Posterior vena cava (tissue), 2 donors: ENCODE measurements at places on chromosomes 3 and 15.
A peak's percentile ranks its signal among the peaks of the same experiment; 100 is the strongest.

- no peak for DNase-seq
Observed at GRCh38 chr3:132421832-132422231, 4.5 kb downstream of the DNAJC13 start.

DNA sequence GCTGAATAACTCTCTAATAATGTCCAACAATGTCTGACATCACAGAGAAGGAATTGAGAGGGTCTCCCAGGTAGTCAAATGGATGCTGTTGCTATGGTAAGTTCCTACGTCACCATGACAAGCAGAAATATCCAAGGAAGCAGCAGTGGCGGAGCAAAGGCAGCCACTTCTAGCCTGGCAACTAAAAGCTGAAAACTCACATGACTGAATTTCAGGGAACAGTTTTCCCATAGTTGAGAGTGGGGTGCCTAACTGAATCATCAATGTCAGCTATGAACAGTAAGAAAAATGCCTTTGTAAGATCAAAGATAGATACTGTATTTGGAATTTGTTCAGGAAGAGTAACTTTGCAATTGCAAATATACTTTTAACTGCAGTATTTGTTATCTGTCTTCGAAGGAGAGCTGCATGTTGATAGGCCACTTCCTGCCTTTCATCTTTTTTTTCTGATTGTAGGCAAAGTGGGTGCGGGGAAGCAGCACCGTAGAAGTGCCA, 161.7 kb downstream of the BBX start:
- no peak for DNase-seq

DNA sequence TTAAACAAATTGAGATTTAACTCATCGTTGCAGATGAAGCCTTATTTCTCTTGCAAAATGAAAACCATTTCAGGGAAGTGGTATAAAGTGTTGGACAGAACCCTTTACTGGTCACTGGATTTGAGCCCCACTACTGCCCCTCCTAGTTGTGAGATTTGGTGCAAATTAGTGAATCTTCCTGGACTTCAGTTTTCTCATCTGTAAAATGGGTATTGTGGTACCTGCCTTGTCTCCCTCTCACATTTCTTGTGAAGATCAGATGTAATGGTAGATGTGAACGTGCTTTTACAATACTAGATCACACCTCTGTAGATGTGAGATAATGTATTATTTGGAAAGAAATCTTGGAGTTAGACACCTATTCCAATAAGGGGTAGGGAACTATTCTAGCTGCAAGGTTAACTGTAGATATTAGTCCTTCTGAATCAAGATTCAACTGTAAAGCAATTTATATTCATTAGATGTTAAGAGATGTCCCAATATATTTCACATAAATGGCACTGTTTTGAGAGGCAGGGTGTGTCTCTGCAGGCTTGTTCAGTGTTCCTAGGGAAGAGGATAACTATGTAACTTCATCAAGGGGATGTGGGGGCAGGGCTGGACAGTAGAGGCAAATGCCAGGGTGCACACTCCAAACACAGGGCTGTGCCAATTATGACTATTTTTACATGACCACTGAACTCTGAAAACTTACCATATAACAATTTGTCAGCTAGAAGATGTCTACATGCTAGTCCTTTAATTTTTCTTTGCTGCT, 112.4 kb upstream of the PFN2 start:
- no peak for DNase-seq

- DNase-seq = no peak
Observed at GRCh38 chr15:99909592-99910295, 176.5 kb upstream of the LYSMD4 start.

DNA sequence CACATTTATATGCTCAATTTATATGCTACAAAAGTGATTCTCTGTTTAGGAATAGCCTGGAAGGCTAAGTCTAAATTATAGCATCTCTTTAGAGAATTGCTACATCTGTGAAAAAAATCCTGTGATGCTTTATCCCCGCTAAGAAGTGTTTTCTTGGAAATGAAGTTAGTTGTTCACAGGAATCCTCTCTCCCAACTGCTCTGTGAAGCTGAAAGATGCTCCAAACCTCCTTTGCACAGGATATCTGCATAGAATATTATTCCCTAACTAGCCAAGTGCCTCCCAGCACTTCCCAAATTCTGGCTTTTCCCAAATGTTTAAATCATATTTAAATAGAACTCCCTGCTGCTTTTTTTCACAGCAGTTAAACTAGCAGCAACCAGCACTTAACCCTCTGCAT, 132.2 kb downstream of the SRGAP3 start:
- no peak for DNase-seq

DNA sequence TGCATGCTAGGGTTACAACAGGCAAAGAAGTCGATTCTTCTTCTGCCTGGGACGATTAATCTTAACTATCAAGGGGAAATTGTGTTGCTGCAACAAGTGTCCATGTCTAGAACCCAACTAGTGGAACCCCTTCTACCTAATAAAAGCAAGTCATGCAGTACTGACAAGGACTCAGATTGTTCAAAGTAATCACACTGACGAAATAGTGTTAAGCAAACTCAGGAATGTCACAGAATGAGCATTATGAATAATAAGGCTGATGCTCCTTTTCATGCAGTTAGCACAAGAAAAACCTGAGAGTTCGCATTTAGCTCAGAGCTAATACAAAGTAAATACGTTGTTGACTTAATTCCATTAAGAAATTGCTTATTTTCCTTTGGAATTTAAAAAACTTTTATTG, 47.5 kb upstream of the TRIM42 start:
- DNase-seq = no peak

- DNase-seq = no peak
Observed at GRCh38 chr3:108292905-108293328, 3.4 kb upstream of the HHLA2 start.

DNA sequence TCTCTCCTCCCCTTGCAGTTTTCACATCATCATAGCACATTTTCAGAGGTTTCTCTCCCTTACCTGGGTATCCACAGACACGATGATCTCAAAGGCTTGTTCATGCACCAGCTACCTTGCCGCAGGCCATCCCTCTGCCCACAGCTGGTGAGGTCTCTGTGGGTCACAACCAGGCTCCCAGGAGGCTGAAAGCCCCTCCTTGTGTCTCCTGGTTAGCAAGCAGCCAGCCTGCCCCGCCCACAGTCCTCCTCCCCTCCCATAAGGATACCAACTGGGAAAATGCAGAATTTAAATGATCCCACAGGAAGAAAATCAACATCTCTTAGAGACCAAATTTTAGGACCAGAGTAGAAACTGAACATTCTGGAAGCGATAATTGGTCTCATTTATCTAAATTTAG, 213.5 kb upstream of the PPP2R3A start:
- DNase-seq = no peak

- no peak for DNase-seq
Observed at GRCh38 chr3:151351219-151351618, 21.9 kb upstream of the P2RY13 start.

DNA sequence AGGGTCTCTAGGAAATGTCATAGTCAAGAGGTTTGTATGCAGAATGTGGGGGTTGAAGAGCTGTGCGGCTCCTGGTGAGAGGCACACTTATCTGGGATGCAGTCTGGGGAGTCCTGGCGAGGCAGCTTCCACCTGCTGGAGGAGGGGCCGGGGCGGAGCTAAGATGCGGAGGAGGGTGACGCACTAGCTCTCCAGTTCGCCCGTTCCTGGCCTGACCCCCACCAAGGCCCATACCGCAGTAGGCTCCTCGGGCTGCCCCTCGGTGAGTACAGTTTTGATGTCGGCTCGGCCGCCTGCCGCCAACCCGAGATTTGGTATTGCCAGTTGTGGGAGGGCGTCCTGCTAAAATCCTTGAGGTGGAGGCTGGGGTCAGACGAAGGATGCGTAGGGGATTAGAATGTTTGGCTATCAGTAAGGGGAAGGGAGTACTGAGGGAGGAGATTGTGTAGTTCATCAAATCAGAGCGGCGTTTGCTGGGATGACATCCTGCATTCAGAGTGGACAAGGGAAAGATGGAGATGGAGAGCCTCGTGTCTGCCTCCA, at the start of gene SCG5:
TSS of gene SCG5 (plus strand) at position 194 of the 543 bp plus-strand sequence. CDS start 1,883 bp downstream, outside the sequence.
- peak; percentile 81 for DNase-seq

- no peak for DNase-seq
Observed at GRCh38 chr3:129261894-129262293, 12.5 kb downstream of the COPG1 start.

GRCh38 chr3:11602239-11602840, 41.4 kb downstream of the VGLL4 start:
- DNase-seq = no peak

DNA sequence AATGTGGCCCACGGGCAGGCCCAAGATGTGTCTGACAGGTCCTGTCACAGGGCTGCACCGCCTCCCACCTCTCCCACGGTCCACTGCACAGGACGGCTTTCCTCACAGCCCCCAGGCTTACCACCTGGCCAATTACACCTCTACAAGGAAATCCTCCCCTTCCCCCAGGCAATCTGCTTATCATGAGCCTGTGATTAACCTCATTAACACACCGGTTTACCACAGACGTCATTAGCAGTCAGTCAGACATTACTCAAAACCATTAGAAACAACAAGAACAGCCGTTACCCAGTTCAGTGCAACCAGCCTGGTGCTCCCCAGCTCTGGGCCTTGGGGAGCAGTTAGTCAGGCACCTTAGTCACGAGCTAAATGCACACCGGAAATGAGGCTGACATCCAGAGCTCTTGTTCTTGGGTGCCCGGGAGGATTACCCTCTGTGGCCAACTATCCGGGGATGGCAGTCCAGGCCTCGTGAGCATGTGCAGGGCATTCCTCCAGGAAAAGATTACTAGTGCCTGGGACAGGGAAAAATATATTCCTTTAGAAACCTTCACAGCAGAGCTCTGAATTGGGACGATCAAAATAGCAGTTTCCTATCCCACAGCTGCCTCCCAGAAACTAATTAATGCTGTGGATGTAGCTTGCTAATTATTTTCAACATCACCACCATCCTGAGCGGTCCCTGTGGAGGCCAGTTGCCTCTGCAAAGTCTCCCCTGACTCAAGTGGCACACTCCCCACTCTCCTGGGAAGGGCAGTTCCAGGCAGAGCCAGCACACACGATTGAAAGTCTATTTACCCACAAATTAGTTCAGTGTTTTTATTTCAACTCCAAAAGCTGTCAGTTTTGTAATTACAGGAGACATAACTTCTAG, 117.4 kb upstream of the ZBED2 start:
- DNase-seq = no peak

DNA sequence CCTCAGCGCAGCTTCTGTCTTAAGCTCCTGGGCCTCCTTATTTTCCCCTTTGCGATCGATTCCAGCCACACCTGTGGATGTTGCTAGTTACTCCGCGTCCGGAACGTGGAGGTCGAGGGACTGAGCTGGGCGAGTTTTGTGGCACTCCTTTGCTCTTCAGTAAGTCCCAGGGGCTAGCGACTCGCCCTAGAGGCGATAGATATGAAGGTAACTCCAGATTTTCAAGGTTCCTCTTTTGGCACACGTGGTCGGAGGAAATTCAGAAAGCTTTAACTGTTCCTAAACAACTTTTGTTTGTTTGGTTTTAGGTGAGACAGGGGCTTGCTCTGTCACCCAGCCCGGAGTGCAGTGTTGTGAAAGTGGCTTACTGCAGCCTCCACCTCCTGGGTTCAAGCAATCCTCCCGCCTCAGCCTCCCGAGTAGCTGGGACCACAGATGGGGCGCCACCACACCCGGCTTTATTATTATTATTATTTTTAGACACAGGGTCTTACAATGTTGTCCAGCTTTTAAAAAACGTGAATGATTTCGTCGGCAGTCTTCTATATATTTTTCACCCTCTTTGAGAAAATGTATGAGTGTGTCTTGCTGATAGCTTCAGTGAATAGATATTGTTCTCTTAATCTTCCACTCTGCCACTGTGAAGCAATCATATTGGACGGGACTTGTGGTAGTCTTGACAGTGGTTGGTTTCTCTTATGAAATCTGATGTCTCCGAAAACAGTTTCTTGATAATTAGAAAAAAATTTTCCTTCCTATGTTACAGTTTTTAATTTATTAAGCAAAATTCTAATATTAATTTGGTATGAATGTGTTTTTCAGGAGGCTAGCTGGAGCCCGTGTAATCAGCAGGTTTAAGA, 785 bp downstream of the MFSD1 start:
- DNase-seq = no peak

- DNase-seq = no peak
Observed at GRCh38 chr3:89186456-89186855, 79.0 kb downstream of the EPHA3 start.

- no peak for DNase-seq
Observed at GRCh38 chr15:44101944-44102343, 93.1 kb downstream of the FRMD5 start.

DNA sequence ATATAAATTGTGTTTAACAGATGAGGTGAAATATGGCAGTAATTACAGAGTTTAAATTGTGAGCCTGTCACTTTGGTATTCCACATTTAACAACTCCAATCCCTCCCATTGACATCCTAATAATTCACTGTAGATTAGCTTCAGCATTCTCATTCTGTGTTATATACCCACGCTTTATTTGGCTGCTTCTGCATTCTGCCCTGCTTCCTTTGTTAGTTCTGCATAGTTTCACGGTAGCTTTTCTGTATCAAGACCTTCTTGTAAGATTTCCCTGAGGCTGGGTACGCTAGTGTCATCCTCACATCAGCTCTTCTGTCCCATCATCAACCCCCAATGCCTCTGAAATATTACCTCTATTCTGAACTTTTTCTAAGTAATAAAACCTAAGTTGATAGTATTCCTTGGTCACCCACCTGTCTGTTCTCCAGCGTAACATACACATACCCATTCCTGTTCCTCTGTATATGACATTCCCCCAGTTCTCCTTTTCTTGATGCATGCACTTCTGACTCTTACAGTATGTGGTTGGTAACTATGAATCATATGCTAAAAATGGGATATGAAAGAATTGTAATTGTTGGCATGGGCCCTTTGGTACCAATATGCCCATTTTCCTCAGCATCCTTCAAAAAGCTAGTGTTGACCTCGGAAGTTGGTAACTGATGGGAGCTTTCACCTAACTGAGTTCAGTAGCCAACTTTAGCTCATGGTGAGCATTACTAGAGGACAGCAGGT, 171.2 kb downstream of the KLHL25 start:
- DNase-seq = no peak

- no peak for DNase-seq
Observed at GRCh38 chr15:87959662-87960061, 296.9 kb downstream of the NTRK3 start.

GRCh38 chr3:98986073-98986472, 84.6 kb upstream of the DCBLD2 start:
- no peak for DNase-seq

- DNase-seq = no peak
Observed at GRCh38 chr3:45524565-45524964, 70.0 kb upstream of the LIMD1 start.

- DNase-seq = no peak
Observed at GRCh38 chr15:38843736-38844590, 279.3 kb upstream of the RASGRP1 start.

GRCh38 chr3:78221796-78222195, 1181.9 kb downstream of the ROBO2 start:
- DNase-seq = no peak

- DNase-seq = peak; percentile 91
Observed at GRCh38 chr3:123489400-123490004, 40.6 kb upstream of the ADCY5 start.

GRCh38 chr3:10353160-10353559, 32.2 kb upstream of the SEC13 start:
- DNase-seq = no peak

- DNase-seq = no peak
Observed at GRCh38 chr3:129424185-129424841, 4.1 kb downstream of the EFCAB12 start.
